ENCODE measurements at places on chromosomes 6 and 20.

DNA sequence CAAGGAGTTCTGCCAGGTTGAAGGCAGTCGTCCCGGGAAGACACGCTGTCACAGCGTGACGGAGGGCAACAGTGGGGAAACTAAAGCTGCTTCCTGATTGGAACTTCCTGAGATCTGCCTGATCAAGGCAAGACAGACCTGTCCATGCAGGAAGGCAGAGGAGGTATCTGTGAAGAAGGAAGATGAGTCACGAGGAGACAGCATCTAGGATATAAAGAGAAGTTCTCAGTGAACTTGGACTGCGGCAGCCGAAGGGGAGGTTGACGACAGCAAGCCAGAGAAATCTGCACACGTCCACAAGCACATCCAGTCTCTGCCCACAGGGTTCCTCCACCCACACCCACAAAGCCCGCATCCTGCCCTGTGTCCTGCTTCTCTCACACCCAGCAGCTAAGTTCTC is 38.6 kb downstream of the PREP start:
- DNase-seq, result no peak

DNA sequence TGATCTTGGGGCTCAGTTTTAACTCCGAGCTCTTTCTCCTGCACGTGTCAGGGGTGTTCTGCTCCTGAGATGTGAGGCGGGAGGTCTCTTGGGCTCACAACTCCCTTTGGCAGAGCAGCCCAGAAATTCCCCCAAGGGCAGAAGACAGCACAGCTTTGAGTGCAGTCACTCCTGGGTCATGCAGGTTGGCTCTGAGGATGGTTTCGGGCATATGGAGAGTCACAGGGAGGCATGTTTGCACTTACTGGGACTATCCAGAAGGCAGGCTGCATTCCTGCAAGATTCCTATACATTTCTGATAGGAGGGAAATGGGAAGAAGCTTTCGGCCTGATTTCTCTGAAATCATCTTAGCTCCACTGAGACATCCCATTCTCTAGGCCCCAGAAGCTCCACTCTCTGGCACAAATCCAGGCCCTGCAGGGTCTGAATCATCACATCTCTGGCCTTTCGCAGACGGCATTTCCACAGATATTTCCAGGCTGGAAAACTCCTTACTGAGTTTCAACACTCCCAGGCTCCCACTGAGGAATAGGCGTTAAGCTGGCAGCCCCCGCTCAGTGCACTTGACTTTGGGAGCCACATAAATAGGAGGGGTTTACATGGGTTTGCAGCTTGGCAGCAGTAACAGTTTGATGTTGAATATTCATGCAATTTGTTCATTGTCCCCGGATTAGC is 39.7 kb downstream of the AGPAT4 start:
- no peak for DNase-seq

GRCh38 chr6:77123527-77123926 is 339.8 kb downstream of the HTR1B start:
- no peak for DNase-seq

DNA sequence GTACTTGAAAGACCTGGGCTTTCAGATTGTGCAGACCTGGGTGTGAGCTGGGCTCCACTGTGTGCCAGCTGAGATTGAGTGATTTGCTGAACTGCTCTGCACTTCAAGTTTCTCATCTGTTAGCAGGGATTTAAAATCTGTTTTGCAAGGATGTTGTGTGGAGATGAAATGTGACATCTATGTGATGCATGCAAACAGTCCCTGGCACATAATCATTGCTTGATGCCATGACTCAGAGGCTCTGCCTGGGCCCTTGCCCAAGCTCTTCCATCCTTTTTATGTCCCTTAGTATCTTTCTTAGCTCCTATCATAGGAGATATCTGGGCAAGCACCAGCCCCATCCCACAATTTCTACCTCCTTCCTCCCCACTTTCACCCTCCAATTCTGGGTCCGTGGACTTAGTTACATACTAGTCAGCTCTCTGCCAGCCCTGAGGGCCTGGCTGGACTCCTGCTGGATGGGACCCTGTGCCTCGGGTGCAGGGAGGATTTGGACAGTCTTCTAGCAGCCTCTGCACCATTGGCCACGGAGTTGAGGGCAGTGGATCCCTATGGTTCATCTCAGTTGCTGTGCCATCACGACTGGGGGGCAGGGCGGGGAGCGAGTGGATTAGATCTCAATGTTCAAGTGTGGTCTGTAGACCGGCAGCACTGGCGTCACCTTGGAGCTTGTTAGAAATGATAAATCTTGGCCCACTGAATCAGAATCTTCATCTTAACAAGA is 103.6 kb downstream of the MAP3K7 start:
- no peak for DNase-seq

DNA sequence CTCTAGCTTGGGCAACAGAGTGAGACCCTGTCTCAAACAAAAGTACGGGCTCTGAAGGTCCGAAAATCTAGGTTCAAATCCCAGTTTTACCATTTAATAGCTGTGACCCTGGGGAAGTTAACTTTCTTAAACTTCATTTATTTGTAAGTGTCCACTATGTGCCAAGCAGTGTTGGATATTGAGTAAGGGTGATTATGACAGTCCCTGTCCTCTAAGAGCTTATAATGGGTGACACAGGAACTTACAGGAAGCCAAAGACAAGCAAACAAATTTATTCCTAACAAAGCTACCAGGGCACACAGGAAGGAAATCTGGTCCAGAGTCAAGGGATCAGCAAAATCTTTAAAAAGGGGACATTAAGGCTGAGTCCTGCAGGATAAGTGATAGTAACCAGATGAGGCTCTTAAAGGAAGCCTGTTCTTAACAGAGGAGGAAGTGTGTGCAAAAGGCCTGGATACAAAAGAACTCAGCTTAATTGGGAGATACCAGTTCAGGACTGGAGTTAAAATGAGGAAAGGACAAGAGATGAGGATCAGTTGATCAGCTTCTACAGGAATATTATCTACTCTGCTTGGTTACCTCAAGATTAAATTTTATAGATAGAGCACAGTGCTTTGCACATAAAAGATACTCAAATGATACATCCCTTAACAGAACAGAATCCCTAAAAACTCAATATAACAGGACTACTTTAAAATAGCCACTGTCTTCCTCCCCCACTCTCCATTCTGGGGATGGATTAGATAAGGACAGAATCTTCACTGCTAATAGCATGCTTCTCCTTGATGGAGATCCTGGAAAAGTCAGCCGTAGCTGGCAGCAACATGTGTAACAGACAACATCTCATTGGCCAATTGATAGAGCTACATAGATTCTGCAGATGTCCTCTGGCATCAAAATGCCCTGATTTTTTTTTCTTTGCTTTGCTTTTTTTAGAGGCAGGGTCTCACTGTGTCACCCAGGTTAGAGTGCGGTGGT is 6.1 kb downstream of the SNX3 start:
- DNase-seq, result no peak

GRCh38 chr6:163460307-163460782 is 45.8 kb downstream of the QKI start:
- peak; percentile 83 for DNase-seq

DNA sequence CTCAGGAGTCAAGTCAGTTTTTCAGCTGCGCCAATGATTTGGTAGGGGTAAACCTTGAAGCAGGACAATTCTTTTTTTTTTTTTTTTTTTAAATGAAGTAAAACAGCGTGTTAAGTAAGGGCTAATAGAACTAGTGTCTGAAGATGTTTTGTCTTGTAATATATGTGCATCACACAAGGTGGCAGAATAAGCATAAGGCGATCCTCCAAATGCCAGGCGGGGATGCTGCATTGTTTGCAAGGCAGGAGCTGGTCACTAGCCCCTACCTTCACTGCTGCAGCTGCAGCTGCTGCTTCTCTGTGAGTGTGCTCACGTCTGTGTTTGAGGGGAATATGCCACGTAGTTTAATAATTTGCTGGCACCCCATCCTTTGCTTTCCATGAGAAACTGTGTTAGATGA is 272.7 kb upstream of the MAP3K7 start:
- no peak for DNase-seq

GRCh38 chr6:16337295-16337975 is 99.0 kb downstream of the GMPR start:
- DNase-seq, result no peak

DNA sequence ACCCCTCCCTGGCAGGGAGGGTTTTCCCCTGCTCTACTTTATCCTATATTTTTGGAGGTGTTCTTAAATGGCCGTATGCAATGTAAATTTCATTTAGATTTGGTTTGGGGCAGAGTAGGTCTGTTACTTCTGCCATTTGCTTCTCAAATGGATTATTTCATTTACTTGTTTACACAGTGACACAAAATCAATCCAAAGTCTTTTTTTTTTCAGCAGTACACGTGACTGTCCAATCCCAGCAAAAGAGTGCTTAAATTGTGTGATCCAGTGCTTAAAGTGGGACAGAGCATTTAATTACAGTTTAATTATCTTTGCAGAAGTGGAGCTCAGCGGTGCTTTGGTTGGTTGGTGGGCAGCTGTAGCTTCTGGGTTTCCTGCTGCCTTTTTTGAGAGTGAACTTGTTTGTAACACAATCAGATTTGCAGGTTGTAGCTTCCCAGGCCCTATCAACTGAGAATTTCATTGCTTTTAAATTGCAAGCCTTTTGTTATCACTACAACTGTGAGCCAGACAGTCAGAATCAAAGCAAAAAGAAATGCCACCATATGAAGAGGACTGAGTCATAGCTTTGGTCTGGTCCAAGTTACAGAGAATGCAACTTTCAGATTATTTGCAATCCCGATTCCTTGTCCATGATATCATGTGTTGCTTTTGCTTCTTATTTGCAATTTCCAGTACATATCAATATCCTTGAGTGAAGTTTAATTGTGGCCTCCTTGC is 216.9 kb downstream of the DOK5 start:
- no peak for DNase-seq

- DNase-seq, result no peak
Observed at GRCh38 chr20:4625687-4626086, 96.0 kb upstream of the PRND start.

GRCh38 chr20:58447511-58448391 is 58.7 kb downstream of the VAPB start:
- peak; percentile 60 for DNase-seq

DNA sequence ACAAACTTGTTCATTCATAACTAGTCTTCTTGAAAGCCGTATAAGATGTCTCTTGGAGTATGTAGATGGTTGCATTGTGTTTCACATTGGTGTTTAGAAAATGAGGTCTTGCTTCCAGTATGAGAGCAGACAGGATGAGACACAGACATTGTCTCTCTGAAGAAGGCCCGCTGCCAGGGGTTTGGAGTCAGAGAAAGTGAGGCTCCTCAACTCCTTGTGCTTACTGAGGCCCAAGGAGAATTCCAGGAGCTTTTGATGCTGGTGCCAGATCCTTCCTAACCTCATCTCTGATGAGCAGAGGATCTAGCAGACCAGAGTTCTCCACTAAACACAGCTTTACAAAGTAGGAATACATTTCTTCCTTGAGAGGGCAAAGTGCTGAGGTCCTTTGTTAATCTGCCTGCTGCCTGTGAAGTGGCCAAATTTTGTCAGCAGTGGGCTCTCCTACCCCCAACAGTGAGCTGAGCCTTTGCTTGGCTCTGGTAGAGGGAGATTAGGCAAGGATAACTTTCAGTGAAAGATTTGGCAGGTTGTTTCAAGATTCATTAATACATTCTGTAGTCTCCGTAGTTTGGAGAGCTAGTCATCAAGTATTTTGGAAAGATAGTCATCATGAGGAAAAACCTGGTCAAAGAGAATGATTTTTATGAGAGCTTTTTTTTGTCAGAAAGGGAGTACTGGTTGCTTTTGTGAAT is 9.7 kb downstream of the MAPRE1 start:
- no peak for DNase-seq

GRCh38 chr20:4011226-4011975 is 4.0 kb downstream of the RNF24 start:
- no peak for DNase-seq

- no peak for DNase-seq
Observed at GRCh38 chr6:73180076-73180738, 45.1 kb downstream of the KHDC1L start.

DNA sequence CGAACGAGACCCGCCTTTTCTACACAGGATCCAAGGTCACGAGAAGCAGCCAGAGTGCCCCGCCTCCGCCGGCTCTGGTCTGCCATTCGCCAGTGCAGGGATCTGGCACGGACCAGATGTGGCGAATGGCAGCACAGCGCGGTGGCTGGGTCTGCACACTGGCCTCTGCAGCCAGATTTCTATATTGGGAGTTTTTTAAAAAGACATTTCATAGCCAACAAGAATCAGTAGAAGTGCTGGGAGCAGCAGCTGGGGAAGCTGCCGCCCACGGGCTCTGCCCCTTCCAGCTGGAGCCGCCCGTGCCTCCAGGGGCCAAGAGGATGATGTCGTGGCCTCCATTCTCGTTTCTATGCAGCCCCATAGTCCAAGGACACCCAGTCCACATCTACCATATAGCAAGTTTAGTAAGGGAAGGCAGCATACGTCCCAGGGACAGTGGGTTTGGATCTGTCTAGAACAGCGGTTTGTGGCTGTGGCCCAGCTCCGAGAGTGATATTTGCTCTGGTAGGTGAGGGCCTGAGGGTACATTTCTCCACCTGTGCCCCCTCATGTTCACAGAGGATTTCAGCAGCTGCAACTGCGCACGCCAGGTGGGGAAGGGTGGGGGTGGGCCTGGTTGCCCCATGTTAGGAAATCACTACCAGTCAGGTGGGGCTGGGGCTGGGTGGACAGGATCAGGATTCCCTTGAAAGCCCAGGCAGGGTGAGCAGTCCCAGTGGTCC is 333.7 kb downstream of the ZFAND3 start:
- no peak for DNase-seq

DNA sequence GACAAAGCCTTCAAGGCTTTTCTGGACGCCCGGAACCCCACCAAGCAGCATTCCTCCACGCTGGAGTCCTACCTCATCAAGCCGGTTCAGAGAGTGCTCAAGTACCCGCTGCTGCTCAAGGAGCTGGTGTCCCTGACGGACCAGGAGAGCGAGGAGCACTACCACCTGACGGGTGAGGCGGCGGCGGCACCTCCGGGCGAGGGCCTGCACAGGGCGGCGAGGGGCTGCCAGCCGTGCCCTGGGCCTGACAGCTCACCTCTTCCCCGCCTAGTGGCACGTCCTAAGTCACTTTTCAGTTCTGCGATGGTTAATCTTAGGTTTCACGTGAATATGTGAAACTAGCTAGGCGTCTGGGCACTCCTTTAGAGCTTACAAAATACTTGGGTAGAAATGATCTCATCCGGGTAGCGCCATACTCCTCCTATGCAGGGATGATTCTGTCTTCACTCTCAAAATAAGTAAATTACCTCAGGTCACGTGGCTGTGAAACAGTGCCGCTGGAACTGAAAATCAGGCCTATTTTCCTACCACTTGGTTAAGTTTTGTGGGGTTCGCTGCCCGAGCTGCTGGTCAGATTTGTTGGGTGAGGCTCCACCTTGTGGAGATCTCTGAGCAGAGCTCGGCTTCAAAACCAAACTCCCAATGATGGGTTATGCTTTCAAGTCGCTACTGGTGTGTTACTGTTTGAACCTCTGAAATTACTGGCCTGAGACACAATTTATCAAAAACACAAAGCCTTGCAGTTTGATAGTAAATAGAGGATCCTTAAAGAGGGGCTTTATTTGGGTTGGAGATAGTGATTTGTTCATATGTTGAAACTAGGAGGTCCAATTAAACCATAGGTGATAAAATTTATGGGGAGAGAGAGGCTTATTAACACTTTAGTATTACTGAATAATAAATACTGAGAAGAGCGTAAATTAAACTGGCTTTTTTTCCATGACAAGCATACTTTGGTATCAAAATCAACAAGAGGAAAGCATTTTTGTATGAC is 15.5 kb upstream of the CLDN20 start:
- peak; percentile 12 for DNase-seq
